Stimulated activated CD4-positive, alpha-beta T cell treated with anti-CD3 and anti-CD28 coated beads, TNF-alpha, amount 100 ng/mL, for 1 hour (primary cell): ENCODE measurements at places on chromosomes 12 and 14.

DNA sequence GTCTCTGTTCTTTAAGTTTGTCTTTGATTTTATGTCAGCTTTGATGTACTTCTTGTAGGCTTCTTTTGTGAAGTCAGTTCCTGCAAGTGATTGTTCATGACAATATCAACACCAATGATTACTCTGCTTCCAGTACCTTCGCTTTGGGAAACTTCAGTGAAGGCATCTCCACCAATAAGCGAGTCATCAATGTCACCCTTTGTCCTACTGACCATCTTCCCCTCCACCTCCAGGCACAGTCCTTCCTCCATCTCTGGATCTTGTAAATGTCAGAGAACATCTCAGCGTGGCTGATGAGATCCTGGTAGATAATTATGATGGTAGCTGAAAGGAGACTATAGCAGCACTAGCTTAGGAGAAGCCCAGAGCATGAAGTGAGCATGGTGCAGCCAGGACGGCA, 40.4 kb upstream of the A2M start:
- DNase-seq: no peak

- DNase-seq: no peak
Measured at GRCh38 chr12:71166862-71167496, 9.2 kb upstream of the TSPAN8 start.

- DNase-seq: no peak
Measured at GRCh38 chr12:11059784-11060183, 2.3 kb downstream of the TAS2R46 start.

GRCh38 chr14:42719391-42719790, 1112.7 kb downstream of the LRFN5 start:
- no peak for DNase-seq

GRCh38 chr12:58961166-58961565, 40.9 kb upstream of the LRIG3 start:
- no peak for DNase-seq

- DNase-seq: no peak
Measured at GRCh38 chr12:30463636-30464035, 232.0 kb downstream of the IPO8 start.

GRCh38 chr14:33686856-33687255, 264.0 kb downstream of the EGLN3 start:
- no peak for DNase-seq

DNA sequence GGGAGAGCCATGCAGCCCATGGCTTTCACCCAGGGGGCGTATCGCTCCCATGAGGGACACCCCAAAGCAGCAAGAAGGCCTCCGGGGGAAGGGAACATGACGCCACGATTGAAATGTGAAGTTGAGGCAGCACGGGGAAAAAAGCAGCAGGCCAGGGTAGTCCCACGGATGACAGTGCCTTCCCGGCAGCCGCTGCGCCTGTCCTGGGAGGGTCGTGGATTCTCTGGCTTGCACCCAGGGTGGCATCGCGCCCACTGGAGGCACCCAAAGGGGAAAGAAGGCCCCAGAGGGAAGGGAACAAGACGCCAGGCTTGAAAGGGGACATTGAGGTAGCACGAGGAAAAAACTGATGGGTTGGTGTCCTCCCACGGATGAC, 161.6 kb upstream of the ALG10B start:
- no peak for DNase-seq

DNA sequence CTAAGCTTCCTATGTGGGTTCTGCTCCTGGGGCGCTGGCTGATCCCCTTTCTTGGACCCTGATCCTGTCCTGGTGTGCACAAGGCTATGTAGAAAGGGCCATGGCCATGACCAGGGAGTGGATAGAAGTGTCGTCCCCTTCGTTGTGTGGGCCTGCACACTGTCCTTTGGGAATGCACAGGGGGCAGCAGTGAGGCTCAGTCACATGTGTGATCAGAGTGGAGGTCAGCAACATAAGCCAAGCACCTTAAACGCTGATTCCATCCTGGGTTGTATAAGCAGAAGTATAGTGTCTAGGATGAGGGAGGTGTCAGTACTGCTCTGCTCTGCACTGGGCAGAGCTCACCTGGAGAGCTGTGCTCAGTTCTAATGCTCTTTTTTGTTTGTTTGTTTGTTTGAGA, 48.4 kb downstream of the ESRRB start:
- no peak for DNase-seq

- DNase-seq: no peak
Measured at GRCh38 chr12:5003025-5003666, 40.5 kb upstream of the KCNA5 start.

DNA sequence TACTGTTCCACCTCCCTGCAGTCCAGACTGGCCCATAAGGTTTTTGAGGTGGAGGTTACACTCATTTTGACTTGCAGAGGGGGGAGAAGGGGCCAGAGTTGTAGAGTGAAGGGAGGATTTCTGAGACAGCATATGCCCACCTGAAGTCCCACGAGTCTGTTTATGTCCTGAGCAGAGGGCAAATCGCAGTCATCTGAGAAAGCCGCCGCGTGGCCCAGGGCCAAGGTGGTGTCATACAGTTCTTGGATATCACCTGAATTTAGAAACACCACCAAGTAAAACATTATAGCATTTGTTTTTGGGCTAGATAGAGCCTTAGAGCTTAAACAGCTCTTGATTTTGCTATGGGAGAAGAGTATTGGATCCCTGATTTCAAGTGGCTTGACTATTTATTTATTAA, 30.9 kb downstream of the TDG start:
- DNase-seq: no peak

DNA sequence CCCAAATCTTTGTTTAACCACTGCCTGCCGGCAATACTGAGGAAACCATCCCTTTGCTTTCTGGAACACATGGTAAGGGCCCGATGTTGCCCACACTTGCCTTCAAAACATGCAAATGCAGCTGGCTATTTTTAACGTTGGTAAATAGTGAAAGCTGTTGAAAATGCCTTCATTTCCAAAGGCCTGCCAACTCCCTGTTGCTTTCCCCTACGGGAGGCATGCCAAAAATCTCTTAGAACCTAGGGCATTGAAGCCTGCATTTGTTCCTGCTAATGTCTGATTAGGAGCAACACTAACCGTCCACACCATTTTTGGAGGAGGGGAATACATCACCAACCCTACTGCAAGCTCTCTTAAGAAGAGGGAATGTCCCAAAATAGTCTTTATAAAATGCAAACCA, 152.6 kb upstream of the NOS1 start:
- DNase-seq: no peak

GRCh38 chr14:31206536-31207286, 882 bp downstream of the HECTD1 start:
- DNase-seq: peak; percentile 2

DNA sequence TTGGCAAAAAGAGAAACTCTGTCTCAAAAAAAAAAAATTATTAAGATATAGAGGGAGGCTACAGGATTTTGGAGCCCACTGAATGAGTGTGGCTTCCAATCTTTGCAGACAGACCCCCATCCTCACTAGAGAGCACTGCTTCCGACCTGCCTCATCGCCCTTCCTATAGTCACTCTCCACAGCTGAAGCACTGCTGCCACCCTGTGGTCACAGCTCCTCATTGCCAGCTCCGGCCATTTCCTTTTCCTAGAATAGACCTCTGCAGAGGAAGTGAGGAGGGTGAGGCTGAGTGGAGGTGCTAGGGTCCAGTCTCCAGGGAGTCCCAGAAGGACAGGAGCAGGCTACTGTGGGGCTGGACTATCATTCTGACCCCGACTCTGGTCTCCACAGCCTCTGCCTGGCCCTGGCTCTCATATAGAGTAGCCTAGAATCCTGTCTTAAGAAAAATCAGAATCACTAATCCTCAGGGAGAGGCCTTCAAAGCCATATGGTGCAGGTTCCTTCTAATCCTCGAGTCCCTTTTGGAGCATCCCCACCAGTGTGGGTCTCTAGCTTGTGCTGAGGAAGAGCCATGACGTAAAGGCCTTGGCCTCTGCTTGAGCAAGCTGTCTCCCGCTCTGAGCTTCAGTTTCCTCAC, 1.4 kb upstream of the NPFF start:
- peak; percentile 58 for DNase-seq

DNA sequence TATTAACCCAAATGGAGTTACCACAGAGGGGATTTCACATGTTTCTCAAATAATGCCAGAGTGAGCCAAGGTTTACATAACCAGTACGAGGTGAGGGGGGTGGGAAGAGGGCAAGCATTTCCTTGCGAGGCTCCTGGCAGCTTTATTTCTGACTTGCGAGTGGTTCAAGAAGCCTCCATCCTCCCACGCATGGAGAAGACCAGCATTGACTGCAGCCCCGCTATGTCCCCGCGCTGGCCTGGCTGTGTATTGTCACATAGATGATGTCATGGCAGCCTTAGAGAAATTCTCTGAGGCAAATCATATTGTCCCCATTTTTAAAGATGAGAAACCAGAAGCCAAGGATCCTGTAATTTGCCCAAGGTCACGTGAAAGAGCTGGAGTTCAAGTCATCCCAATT, 188.2 kb downstream of the CACNA1C start:
- DNase-seq: no peak

- DNase-seq: no peak
Measured at GRCh38 chr14:80266930-80267329, 55.6 kb upstream of the DIO2 start.

- no peak for DNase-seq
Measured at GRCh38 chr14:59107819-59108218, 80.6 kb upstream of the DAAM1 start.

- no peak for DNase-seq
Measured at GRCh38 chr12:11576104-11576503, 73.4 kb upstream of the ETV6 start.

DNA sequence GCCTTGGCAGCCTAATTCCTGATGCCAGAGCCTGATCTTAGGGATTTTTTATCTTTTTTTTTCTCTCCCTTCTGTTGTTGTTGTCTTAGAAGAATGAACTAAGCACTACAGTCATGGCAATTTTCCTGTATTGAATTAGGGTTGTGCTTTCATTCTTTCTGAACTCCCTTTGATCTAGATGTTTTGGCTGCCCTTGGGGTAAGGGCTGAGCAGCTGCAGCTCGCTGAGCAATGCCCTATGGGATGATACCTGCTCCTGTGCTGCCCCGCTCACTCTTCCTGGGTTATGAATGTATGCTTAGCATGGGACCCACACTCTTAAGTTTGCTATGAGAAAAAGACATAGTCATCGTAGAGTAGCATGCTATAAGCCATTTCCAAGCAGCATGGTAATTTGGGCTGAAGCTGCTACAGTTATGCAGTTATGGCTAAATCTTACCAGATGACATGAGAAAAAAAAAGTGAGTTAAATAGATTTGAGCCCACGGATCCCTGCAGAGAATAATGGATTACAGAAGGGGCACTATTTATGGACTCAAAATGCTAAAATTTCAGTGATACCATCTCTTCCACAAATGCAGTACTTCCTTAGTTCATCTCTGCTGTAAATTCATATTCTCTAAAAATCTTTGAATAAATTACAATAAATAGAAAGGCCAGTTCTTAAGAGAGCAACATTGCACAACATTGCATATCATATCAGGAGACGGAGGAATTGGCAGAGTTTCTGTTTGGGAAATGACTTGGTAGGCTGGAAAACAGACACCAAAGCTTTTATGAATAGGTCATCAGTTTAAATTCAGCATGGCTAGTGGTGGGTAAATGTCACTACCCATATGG, 79.2 kb upstream of the PTHLH start:
- DNase-seq: no peak

DNA sequence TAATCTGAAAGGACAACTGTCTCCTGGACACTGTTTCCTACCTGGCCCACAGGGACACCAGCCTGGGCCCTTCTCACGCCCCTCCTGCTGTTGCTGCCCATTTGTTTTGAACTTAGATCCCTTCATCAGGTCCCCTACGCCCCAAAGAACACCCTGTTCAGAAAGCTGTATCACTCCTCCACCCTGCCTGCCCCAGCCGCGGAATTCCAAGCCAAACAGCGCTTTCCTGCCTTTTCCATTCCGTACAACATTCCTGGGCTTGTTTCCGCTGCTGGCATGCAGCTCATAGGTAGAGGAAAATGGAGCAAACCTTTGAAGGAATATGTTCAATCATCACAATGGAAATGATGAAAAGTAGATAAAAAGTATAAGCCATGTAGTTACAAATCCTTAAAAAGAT, 12.8 kb upstream of the GSG1 start:
- DNase-seq: no peak

DNA sequence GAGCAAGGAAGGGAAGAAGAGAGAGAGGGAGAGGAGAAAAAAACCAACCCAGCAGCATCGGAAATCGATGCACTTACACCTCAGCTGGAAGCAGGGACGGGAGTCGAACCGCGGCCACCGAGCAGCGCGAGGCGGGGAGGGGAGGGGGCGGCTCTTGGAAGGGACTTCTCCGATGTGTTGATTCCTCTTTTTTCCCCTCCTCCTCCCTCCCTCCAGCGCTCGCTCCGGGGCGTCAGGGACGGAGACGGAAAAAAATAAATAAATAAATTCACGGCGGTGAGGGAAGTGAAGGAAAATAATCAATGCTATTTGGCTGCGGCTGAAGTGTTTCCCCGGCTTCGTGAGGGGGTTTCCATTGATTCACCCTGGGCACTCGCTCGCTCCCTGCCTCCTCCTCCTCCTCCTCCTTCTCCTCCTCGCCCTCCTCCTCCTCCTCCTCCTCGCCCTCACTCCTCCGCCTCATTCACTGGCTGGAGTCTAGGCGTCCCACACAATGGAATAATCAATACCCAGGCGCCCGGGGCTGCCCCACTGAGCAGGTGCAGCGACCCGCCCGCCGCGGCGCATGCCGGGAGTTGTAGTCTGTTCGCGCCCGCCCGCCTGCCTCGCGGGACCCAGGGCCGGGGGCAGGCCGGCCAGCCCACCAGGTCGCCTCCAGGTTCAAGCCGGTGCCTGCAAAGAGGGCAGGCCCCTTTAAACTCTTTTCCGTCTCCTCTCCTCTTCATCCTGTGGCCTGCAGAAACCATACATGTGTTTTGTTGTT, at the start of gene ZFHX2:
Gene ZFHX2 (minus strand): TSS at position 500 of the 763 bp plus-strand sequence. CDS start 16,440 bp downstream, outside the sequence.
- DNase-seq: peak; percentile 50

DNA sequence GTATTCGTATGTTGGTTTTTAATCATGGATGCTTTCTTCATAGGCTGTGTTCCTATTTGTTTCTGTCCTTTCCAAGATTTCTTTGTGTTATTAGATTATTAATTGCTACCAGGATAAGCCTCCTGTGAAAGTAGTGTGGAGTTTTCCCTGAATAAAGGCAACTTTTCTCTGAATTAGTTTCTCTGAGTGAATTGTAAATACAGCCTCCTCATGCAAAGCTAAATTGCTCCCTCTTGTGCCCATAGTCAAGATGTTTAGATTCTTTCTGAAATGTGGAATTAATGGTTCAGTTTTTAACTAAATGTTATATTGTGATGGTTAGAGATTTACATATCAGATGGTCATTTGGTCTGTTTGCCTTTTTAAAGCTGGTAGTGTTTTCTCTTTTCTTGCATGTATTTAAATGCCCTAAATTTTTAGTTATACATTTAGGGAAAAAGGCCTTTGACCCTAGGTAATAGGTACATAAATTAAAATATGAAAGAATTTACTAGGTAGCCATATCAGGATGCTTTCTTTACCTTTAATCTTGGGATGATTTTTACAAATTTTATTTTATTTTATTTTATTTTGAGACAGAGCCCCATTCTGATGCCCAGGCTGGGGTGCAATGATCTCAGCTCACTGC, 8.9 kb downstream of the APAF1 start:
- no peak for DNase-seq
